ENCODE measurements at places on chromosomes 1 and 21. TPM values are rescaled to one million over a fixed set of nuclear protein-coding genes. Genes with fewer than 3 reads are reported as not detected.

RCSD1 gene
- total RNA-seq: not detected

ODF2L gene
- total RNA-seq: 6.2 TPM

SSBP3 gene
- 18.2 TPM for total RNA-seq

EPS15 gene
- 9.4 TPM for total RNA-seq

GBP6 gene
- total RNA-seq: not detected

CCDC27 gene
- total RNA-seq: not detected

DENND2C gene
- total RNA-seq: not detected

SLC26A9 gene
- 0.43 TPM for total RNA-seq

SERPINC1 gene
- not detected for total RNA-seq

HCRTR1 gene
- not detected for total RNA-seq

VWA5B1 gene
- not detected for total RNA-seq

DNA sequence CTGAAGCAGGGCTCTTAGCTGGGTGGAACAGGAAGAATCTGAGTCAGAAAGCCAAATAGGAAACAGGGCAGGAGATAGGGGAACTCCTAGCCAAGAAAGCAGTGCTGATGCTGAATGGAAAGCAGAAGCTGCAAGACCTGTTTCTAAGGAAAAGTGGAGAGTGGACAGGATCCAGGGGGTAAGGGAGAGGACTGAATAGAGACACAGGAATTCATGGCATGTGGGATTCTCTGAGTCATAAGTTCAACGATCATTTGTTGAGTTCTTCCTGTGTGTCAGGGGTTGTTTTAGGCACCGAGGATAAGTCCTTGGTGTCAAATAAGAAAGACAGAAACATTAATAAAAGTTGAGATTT lies 153.8 kb upstream of the FGGY start:
- peak; percentile 80 for DNase-seq

DNA sequence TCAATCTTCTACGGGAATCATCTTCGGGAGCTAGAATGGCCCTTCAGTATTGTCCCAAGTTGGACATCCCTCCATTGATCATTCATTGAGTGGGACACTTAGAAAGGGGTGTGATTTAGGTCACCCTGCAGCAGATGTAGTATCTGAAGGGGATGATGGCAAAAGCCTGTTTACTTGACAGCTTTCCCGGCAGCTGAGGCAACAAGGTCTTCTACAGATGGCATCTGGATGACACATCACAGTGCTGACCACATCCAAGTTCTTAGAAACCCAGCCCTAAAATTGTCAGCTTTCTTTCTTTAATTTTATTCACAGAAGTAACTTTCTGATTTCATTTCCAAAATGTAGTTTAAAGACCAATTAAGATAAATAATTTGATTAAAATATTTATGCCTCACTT lies 150.3 kb downstream of the AMY1C start:
- no peak for DNase-seq

- DNase-seq: no peak
Observed at GRCh38 chr1:22846458-22846857, 126.2 kb downstream of the LACTBL1 start.

DNA sequence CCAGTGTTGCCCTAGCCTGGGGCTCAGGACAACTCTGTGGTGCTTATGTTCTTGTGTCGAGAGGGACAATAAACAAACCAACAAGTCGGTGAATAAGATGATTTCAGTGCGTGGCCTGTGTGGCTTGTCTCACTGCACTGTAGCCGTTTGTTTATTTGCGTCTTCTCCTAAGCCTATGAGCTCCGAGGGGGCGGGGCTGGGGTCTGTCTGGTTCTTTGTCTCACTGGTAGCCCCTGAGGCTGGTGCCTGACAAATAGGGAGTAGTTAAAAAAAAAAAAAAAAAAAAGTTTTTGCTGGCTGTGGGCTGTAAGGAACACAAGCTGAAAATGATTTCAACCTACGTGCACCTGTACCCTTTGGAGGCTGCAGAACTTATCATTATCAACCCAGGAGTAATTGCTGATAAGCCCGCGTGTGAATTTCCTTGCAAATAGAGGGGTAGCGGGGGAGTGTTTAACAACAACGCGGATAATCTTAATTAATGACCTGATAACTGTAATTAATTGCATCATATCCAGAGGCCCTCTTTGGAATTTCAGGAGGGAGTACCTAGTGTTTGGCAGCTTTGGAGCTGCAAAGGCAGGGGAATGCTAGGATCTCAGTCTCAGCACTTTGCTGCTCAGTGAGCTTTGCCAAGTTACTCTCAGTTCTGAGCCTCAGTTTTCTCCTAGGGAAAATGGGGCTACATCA lies 925 bp upstream of the ARHGEF10L start:
- no peak for DNase-seq

DNA sequence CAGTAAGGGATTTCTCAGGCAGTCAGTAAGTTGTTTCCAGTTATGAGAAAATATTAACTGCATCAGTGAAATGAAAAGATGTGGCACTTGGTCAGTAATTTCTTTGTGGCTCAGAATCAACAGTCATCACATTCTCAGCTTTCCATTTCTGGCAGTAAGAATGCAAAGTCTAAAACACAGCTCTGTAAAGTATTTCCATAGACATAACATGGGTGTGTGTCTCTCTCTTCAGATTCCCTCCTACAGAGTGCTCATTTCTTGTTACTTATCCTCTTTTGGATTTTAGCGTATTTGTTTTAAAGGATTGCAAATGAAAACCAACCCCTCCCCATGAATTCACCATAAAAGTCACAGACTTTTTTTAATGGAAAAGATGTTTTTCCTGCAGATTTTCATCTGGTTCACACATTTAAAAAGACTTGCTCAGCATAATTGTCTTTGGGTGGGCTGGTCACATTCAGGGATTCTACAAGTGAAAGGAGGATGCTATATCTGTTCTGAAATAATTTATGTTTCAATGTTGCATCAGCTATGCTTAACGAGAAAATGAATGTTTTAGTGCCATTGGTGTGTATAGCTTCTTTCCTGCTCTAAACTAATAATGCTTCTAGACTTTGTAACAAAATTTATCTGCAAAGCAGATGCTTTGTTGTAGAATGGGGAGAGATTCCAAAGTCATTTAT lies 34.6 kb upstream of the CD55 start:
- DNase-seq: no peak

DNA sequence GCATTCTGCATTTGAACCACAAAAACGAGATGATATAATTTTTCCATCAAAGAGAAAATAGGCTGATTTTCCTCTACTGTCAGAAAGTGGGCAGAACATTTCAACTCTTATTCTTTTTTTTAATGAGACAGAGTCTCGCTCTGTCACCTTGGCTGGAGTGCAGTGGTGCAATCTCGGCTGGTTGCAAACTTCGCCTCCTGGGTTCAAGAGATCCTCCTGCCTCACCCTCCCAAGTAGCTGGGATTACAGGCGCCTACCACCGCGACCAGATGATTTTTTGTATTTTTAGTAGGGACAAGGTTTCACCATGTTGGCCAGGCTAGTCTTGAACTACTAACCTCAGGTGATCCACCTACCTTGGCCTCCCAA lies 11.6 kb downstream of the DSTYK start:
- DNase-seq: no peak

- no peak for DNase-seq
Observed at GRCh38 chr1:162699366-162699765, 67.1 kb downstream of the DDR2 start.

- no peak for DNase-seq
Observed at GRCh38 chr1:198519639-198520501, 20.6 kb downstream of the ATP6V1G3 start.

GRCh38 chr1:208309771-208310170 lies 65.6 kb upstream of the PLXNA2 start:
- DNase-seq: no peak

- DNase-seq: no peak
Observed at GRCh38 chr1:44798481-44799365, 1.5 kb upstream of the PLK3 start.

- no peak for DNase-seq
Observed at GRCh38 chr1:3226701-3227350, 157.8 kb downstream of the PRDM16 start.

DNA sequence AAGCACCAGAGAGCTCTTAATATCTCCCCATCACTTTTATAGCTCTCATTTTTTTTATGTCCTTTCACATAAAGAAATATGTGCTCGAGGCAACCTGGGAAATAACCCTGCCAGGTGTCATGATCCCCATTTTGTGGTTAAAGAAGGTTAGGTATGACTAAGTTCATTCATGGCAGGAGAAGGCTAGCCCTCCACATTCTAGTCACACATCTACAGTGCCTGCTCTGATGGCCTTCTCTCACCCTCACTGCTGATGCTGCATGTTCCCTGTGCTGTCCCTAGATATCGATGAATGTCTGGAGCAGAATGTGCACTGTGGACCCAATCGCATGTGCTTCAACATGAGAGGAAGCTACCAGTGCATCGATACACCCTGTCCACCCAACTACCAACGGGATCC lies 187.5 kb downstream of the TPR start:
- no peak for DNase-seq

- no peak for DNase-seq
Observed at GRCh38 chr21:15788847-15789523, 59.2 kb downstream of the USP25 start.

- DNase-seq: no peak
Observed at GRCh38 chr1:243848858-243849420, 1.1 kb downstream of the AKT3 start.
